ENCODE measurements at places on chromosomes 5 and 9.

GRCh38 chr9:134987906-134988700 lies 70.4 kb upstream of the FCN1 start:
- no peak for DNase-seq

- no peak for DNase-seq
These were observed 80.8 kb upstream of the IER5L start for GRCh38 chr9:129258823-129259301.

DNA sequence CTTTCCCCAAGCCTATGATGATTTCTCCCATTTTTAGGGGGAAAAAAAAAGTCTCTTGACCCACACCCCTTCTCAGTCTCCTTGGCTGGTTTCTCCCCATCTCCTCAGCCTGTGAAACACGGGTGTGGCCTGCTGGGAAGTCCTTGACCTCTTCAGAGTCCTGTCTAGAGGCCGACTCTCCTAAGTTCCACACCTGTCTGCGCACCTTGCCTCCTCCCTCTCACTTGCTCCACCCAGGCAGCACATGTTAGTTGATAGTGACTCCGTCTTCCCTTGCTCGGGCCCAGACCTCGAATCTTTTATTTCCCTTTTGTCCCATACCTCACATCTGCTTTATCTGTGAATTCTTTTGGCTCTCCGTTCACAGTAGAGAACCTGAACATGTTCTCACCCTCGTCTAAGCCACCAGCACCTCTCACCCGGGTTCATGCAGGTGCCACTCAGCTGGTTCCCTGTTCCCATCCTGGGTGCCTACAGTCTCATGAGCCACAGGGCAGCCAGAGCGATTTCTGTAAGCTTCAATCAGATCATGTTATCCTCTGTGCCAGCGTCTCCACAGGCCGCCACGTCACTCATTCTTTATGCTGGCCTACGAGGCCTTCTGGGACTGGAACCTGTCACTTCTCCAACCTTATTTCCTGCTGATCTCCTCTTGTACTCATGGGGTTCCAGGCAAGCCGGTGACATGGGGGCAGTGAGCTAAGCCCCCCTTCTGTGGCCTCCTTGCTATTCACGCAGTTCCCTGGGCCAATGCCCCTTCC lies 51.7 kb upstream of the LRRTM2 start:
- no peak for DNase-seq

- no peak for DNase-seq
These were observed 163.4 kb upstream of the FSTL4 start for GRCh38 chr5:133775584-133776304.

- no peak for DNase-seq
These were observed 38.9 kb downstream of the AGTPBP1 start for GRCh38 chr9:85702726-85703289.

All from EL (cell line).